Retinal pigment epithelial cell (primary cell): ENCODE measurements at places on chromosomes 7 and 10.

DNA sequence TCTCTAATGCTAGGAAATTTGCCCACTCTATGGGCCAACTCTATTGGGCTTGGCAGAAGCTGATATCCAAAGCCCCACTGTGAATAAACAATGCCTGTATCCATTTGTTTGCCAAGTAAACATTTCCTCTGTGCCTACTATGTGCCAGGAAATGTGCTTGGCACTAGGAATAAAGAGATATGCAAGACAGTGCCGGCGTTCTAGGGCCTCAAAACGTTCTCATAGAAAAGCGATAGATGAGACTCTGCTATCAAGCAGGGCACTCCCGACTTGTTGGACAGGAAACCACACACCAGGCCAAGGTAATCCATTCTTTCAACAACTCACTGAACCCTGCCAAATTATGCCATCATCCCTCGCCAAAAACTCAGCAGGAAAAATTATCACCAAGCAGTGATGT, 196.7 kb downstream of the IPMK start:
- DNase-seq: no peak

- no peak for DNase-seq
These were observed 139.0 kb upstream of the MTPN start for GRCh38 chr7:136116186-136116585.

DNA sequence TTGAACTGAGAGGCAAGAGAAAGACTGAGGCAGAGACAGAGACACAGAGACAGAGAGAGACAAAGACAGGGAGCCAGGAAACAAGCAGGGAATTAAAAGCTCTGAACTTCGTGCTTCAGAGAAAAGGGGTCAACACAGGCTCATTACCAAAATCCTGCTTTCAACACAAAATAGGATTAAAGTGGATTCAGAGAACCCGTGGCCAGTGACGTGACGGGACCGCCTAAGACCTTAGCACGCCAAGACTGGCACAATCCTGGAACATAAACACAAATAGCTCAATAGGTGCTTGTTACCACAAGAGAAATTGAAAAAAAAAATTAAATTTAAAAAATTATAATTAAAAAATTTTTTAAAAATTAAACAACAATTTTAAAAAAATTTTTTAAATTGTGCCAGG, 21.5 kb downstream of the ASB13 start:
- DNase-seq: peak; percentile 94

- no peak for DNase-seq
These were observed 992 bp upstream of the IGF2BP3 start for GRCh38 chr7:23471106-23471859.

GRCh38 chr7:133481676-133482075, 228.8 kb downstream of the EXOC4 start:
- no peak for DNase-seq

DNA sequence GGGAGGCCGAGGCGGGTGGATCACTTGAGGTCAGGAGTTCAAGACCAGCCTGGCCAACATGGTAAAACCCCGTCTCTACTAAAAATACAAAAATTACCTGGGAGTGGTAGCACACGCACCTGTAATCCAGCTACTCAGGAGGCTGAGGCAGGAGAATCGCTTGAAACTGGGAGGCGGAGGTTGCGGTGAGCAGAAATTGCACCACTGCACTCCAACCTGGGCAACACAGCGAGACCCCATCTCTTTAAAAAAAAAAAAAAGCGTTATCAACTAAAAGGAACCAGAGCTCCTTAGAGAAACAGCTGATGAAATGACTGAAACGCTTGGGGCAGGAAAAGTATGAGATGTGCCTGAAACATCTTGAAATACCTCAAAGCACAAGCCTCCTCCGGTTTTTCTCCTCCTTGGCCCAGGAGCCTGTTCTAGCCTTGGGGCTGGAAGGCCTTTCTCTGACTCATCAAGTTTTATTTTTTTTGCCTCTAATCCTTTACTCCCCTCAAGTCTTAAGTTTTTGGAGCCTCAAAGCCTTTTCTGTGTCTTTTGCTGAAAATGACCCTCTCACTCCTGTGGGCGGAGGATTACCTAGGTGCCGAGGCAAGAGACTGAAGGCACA, 2.6 kb upstream of the METTL27 start:
- no peak for DNase-seq

GRCh38 chr7:143382791-143383641, 1.9 kb downstream of the ZYX start:
- DNase-seq: no peak

- no peak for DNase-seq
These were observed 30.0 kb upstream of the AP5Z1 start for GRCh38 chr7:4745265-4745919.

- no peak for DNase-seq
These were observed 353.0 kb downstream of the ANKRD30A start for GRCh38 chr10:37478381-37478780.

- no peak for DNase-seq
These were observed 1.2 kb downstream of the RARRES2 start for GRCh38 chr7:150340024-150340749.

DNA sequence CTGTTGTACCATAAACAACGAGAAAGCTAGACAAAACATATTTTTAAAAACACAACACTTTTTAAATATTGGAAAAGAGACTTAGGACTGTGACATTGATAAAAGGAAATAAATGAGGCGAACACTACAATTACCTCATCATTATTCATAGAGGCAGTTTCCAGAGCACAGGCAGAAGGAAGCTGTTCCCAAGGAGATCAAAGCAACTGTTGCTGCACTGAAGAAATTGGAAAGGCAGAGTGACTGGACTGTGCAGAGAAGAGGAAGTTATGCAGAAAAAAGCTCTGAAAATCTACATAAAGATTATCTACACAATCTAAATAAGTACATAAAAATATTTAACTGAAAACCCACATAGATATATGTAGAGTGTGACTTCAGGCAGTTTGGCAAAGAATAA, 32.8 kb downstream of the MYO3A start:
- DNase-seq: no peak

DNA sequence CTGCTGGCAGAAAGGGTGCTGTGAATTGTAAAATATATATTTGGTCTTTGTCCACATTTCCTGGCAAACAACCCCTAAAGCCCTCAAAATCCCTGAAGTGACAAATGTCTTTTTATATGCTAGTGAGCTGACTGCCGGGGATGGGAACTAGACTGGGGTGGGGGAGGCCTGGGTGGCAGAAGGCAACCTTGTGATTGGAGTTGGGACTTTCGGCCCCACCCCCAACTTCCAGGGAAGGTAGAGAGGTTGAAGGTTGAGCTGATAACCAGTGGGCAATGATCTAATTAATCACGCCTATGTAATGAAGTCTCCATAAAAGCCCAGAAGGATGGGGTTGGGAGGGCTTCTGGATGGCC, 2.7 kb downstream of the EPHA1 start:
- DNase-seq: no peak

DNA sequence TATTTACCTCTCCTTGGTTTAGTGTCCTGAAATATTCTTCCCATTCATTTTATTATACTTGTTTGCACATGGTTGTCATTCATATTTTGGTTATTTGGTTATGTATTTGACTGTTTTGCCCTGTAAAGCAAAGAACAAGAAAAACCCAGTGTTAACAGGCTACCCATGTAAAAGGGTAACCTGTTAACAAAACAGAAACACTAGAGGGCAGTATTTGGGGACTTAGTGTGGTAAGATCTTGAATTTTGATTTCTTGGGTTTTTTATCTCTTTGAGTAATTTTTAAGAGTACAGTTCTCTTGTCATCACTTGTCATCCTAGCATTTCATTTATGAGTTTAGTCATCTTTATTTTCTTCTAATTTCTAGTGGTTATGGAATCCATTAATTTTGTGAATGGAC, 51.3 kb downstream of the POLL start:
- no peak for DNase-seq

DNA sequence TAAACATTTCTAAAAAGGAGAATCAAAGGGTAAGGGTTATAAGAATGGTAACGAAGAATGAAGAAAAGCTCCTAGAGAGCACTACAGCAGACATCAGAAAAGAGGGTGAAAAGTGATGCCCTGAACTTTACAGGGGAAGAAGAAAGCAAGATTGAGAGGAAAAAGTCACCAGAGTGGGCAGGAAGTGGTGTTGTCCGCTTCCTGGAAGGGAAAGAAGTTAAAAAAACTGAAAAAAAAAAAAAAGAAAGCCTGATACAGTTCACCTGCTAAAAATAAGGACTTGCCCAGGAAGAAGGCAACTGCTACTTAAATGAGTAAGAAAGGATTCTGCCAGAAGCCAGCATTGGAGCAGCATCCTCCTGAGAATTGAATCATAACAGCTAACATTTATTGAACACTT, 330.1 kb upstream of the PHF14 start:
- no peak for DNase-seq

GRCh38 chr10:32692174-32692573, 246.2 kb downstream of the CCDC7 start:
- peak; percentile 34 for DNase-seq

DNA sequence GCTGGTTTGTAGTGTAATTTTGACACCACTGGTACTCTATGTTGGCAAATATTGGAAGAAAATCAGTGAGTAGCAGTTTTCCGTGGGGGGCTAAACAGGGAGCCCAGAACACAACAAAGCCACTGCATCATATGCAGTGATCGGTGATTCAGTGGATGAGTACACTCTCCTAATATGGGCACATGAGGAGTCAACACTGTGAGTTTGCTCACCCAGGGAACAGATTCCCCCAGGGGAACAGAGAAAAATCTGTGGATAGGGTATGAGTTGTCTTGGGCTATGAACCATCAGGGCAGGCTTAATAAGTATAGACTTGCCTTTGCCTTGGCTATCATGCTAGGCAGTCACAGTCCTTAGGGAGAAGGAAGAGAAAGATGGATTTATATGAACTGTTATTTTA, 227.7 kb upstream of the SEMA3E start:
- DNase-seq: no peak
